ENCODE measurements at places on chromosomes 4 and X.

DNA sequence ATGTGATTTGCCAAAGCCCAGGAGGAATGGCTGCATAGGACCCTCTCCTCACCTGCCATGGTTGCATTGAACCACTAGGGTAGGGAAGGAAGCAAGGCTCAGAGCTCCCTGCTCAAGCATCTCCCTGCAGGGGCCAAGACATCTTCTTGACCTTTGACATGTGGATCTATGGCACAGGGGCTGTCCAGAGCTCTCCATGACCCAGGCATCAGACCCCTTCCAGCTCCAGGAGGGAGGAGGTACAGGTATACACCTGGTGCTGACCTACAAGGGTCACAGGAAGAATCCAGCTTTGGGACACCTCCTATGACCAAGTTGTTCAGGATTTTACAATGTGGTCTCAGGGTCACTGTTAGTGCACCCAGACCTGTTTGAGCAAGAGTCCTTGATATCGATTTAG is 23.2 kb upstream of the ASMTL start:
- no peak for DNase-seq

GRCh38 chr4:30863021-30863420 is 142.9 kb downstream of the PCDH7 start:
- DNase-seq, result no peak

DNA sequence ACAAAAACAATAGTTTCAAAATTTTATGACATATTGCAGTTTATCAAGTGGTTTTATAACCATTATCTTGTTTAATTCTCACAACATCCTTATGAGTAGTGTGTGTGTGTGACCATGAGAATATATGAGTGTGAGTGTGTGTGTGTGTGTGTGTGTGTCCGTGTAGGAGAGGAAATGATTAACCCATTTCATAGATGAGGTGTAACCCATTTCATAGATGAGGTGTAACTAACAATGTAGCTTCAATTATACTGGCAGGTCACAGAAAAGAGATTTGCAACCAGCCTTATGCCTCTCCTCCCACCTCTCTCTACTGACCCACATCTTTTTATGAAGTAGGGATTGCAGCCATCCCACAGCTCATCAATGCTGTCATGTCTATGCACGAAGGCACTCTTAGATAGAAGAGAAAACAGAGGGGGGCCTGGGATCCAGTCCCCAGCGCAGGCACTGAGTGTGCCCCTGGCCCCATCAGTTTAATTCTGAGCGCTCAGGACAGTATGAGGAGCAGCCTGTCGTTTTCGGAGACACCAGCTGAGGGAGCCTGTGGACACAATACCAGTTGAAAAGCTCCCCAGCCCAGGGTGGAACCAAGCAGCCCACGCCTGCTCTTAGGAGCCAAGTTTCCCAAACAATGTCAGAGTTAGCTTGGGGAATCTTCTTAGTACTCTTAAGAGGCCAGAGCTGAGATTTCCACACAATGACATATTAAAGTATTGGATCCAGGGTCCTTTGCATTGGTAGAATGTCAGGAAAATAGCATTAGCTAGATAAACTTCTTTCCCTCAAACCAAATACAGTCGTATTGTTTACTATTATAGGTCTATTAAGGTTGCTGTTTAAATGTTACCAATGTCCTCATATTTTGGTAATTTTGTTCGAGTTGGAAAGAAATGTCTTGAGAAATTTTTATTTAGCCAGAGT is 88.6 kb downstream of the PALLD start:
- DNase-seq, result no peak

DNA sequence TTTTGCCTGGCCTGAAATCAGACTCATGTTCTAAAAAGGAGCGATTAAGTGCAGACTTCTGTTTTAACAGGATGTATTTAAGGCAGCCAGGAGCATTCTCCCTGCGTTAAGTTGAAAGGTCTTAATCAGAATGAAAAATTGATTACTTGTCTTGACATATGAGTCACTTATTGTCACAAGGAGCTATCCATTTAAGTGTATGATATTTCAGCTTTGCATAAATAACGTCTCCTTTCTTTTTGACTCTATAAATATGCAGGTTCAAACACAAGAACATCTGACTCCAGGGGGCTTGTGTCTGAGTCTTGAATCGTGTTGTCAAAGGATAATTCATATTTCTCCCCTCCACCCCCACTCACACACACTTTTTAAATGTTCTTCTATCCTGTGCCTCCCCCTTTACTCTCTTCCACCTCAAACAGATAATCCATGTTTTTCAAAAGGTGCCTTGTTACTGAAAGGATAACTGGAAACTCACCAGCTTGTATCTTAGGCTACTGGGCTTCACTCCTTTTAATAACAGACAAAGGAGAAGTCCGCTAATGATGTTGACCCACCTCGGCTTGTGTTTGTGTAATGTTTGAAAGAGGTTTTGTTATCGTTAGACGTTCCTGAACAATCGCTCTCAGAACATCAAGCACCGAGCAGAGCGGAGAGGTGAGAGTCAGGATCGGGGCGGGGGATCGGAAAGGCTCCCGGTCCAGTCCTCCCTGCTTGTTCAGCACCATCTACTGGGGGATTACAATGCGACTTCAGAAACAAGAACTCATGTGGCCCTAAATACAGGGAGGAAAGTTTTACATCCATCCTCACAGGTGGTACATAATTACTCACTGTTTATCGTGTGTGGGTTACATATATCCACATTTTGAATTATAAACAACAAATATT is 107.5 kb upstream of the RPL34 start:
- no peak for DNase-seq

DNA sequence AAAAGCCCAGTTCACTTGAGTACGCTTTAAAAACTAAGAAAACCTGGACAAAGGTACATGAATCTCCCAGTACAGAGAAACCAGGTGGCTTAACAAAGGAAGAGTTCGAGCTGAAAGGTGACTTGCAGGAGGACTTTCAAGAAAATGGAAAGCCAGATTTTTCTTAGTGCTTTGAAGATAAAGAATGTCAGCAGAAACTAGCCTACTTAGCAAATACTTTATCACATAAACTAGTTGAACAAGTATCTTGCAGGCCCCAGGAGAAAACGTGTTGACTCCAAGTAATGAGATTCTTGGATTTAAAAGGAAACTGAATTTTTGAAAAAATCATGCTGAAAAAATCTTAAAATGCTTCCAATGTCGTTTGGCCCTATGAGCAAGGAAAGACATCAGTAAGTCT is 26.4 kb downstream of the CDKN2AIP start:
- no peak for DNase-seq
